ENCODE measurements at places on chromosomes 5 and 9. TPM values are rescaled to one million over a fixed set of nuclear protein-coding genes. Genes with fewer than 3 reads are reported as not detected.
A peak's percentile ranks its signal among the peaks of the same experiment; 100 is the strongest.

The NEUROG1 gene
- total RNA-seq: not detected

The SQSTM1 gene
- 707 TPM for total RNA-seq

The SLC12A7 gene
- total RNA-seq: 81.3 TPM

The OMD gene
- not detected for total RNA-seq

The PITX1 gene
- not detected for total RNA-seq

The RAD17 gene
- total RNA-seq: 24.6 TPM

The BAAT gene
- not detected for total RNA-seq

The PKD2L2 gene
- total RNA-seq: 0.78 TPM

DNA sequence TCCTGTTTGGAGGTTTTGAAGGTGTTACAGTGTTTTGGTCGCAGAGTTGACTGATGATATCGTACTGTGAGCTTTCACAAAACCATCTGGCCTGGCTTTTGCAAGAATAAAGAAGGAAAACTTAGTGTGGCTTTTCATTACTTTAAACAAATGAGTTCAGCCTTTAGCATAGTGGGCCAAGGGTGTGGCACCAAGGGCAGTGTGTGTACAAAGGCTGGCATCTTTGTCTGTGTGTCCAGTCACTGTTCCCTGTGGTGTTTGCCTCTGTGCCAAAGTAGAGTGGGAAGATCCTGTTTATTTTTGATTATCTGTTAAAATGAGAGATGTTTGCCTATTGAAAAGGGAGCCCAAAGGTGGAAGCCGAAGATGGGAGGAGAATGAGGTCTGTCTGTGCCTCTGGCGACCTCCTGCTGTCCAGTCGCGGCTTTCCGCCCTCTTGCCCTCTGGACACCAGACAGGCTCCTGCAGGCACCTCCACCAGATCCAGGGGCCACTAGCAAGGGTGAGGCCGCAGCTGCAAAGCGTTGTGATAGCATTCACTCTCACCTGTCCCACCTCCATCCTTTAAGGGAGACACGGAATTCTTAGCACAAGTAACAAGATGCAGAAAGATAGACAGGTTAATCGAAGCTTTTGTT is 113.7 kb downstream of the TRIO start:
- no peak overlapping the region for H3K4me3 ChIP-seq
- H3K36me3 ChIP-seq: no peaks in the 10 kb centered on the region
- no peak for DNase-seq
- H3K27me3 ChIP-seq: no peaks in the 10 kb centered on the region

- no peak for DNase-seq
- H3K27me3 ChIP-seq: no peaks in the 10 kb centered on the region
- H3K27ac ChIP-seq: no peak overlapping the region
- no peaks in the 10 kb centered on the region for H3K4me1 ChIP-seq
- H3K36me3 ChIP-seq: no peaks in the 10 kb centered on the region
Measured at GRCh38 chr5:1231354-1231905, 6.2 kb downstream of the SLC6A18 start.

- no peaks in the 10 kb centered on the region for H3K36me3 ChIP-seq
- H3K4me1 ChIP-seq: no peaks in the 10 kb centered on the region
- DNase-seq: no peak
- no peak overlapping the region for H3K27ac ChIP-seq
- no peak overlapping the region for H3K4me3 ChIP-seq
Measured at GRCh38 chr9:97767891-97768290, 70.8 kb upstream of the XPA start.

DNA sequence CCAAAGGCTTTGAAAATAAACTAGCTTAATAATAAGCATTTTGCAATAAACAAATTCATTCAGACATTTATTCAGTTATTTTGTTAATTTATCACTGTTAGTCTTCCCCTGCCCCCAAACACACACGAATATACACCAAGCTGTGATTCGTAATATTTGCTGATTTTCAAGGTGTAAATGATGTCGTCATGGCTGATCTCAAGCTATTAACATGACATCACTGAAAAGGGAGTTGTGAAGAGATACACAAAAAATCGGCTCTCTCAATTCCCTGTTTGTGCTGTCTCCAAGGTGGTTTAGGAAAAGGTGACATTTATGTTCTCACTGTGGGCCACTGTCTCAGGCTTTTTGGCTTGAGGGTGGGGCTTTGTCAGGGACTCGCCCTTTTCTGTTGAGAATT is 413.3 kb downstream of the CDH9 start:
- H3K4me3 ChIP-seq: no peak overlapping the region
- no peak for DNase-seq
- no peak overlapping the region for H3K27ac ChIP-seq
- H3K36me3 ChIP-seq: no peaks in the 10 kb centered on the region
- H3K27me3 ChIP-seq: no peaks in the 10 kb centered on the region

DNA sequence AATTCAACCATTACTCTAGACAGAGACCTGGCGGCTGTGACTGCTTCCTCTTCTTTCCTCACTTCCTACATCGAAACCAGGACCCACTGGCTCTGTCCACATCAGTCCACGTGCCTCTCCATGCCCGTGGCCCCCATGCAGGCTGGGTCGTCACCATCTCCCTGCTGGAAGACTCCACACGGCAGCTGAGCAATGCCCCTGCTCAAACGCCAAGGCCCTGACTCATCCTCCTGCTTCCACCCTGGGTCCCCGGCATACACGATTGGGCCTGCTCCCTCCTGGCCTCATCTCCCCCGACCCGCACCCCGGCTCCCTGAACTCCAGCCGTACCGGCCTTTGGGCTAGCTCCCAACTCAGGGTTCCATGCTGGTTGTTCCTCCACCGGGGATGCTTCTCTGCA is 67.2 kb upstream of the IER5L start:
- H3K27me3 ChIP-seq: no peaks in the 10 kb centered on the region
- no peak overlapping the region for H3K4me3 ChIP-seq
- H3K36me3 ChIP-seq: no peaks in the 10 kb centered on the region
- DNase-seq: no peak

GRCh38 chr9:83059417-83059816 is 3.5 kb downstream of the RASEF start:
- no peak overlapping the region for H3K27ac ChIP-seq
- no peaks in the 10 kb centered on the region for H3K4me1 ChIP-seq

- peaks cover 18% of the 10 kb centered on the region for H3K36me3 ChIP-seq
- no peak overlapping the region for H3K27ac ChIP-seq
- DNase-seq: no peak
Measured at GRCh38 chr9:123005964-123006363, 27.5 kb upstream of the GPR21 start.

DNA sequence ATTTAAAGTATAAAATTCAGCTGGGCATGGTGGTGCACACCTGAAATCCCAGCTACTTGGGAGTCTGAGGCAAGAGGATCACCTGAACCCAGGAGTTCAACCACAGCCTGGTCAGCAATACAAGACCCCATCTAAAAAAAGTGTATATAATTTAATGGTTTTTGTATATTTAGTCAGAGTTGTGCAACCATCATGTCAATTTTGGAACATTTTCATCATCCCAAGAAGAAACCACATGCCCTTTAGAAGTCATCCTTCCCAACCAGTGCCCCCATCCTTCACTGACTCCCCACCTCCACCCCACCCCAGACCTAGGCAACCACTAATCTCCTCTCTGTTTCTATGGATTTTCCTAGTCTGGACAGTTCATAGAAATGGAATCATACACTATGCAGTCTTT is 18.8 kb upstream of the TEK start:
- no peak for DNase-seq
- H3K4me3 ChIP-seq: no peak overlapping the region
- H3K4me1 ChIP-seq: no peaks in the 10 kb centered on the region
- no peaks in the 10 kb centered on the region for H3K27me3 ChIP-seq
- no peaks in the 10 kb centered on the region for H3K36me3 ChIP-seq

DNA sequence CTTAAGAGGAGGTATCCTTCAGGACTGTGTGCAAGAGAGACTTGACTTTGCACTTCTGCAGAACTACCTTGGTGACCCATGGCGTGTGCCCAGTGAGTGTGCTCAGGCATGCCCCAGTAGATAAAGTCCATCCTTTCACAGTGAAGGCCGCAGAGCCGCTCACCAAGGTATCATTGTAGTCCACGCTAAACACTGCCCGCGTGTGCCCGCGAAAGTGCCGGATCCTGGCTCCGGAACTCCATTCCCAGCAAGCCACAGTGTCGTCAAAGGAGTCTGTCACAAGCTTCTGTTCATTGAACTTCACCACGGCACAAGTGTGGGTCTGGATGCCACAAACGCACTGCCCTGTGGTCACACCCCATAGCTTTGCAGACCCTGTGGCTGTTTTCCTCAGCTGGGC is 3.3 kb upstream of the GRM6 start:
- no peak for DNase-seq
- no peaks in the 10 kb centered on the region for H3K36me3 ChIP-seq
- no peaks in the 10 kb centered on the region for H3K4me1 ChIP-seq
- no peak overlapping the region for H3K27ac ChIP-seq

- H3K4me3 ChIP-seq: no peak overlapping the region
- H3K27ac ChIP-seq: no peak overlapping the region
- no peak for DNase-seq
- no peaks in the 10 kb centered on the region for H3K27me3 ChIP-seq
- H3K36me3 ChIP-seq: no peaks in the 10 kb centered on the region
Measured at GRCh38 chr9:91736898-91737601, 213.0 kb downstream of the ROR2 start.

DNA sequence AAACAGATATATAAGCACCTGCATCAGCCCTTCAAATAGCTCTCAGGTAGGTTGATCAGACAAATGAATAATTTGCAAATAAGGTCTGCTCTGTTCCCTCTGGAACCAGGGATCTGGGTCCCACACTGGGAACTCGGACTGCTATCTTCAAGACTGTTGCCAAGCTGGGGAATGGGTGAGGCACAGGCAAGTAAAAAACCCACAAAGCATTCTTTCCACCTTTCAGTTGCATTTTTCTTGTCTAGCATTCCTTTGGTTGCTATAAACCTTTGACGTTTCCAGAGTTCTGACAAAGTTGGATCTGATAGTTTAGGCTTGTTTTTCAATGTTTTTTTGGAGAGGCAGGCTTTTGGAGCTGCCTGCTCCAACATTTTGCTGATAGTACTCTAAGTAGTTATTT is 20.1 kb downstream of the FBXL17 start:
- no peak overlapping the region for H3K4me3 ChIP-seq
- H3K27me3 ChIP-seq: no peaks in the 10 kb centered on the region
- H3K27ac ChIP-seq: no peak overlapping the region

DNA sequence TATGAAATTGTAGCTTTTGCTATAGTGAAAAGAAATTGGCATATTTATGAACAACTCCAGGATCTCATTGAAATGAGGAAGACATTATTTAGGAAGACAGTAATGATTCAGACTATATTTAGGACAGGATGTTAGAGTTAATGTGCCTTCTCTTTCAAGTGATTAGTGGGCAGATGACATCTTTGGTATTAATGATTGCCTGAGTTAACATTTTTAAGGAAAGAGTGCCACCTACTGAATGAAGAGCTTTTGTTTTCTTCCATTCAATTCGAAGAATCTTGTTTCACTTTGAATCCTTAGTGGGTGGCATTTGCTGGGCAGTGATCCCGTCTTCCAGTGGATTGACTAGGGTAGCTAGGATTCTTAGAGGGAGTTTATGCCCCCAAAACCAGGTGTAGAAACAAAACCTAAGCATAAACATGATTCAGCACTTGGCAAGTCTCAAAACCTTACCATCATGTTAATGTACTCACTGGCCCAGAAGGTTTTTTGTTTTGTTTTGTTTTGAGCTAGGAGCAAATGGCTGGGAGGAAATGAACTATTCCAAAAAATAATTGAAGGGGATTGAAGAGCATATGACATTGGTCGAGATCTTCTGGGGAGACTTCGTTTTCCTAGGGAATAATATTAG is 23.2 kb downstream of the MAP3K1 start:
- no peaks in the 10 kb centered on the region for H3K36me3 ChIP-seq
- H3K27ac ChIP-seq: peak overlapping the region; percentile 41
- peaks cover 10% of the 10 kb centered on the region for H3K4me1 ChIP-seq
- no peak overlapping the region for H3K4me3 ChIP-seq

DNA sequence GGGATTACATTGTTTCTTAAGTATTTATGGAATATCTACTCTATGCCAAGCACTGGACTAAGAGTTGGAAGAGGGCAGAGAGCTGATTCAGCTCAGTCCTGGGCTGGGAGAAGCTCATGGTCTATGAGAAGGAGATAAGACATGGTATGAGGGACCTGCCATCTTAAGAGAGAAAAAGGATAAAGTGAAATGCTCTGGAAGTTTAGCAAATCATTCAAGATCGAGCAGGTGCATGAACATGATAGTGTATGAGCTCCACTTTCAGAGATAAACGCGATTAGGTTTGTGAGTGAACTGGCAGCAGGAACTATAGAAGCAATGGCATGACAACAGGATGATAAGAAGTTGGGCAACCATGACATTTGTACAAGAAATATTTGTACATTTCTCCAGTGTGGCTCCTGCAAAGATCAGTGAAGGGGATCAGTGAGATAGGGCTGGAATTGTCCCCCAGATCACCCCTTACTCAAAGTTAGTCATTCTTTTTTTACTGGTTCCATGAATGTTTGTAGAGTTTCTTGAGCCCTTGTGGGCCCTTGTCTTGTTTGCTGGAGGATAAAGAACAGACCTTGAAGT is 26.6 kb upstream of the CCDC180 start:
- H3K4me1 ChIP-seq: no peaks in the 10 kb centered on the region
- peaks cover 39% of the 10 kb centered on the region for H3K36me3 ChIP-seq
- H3K27ac ChIP-seq: no peak overlapping the region
- DNase-seq: no peak
- no peaks in the 10 kb centered on the region for H3K27me3 ChIP-seq

DNA sequence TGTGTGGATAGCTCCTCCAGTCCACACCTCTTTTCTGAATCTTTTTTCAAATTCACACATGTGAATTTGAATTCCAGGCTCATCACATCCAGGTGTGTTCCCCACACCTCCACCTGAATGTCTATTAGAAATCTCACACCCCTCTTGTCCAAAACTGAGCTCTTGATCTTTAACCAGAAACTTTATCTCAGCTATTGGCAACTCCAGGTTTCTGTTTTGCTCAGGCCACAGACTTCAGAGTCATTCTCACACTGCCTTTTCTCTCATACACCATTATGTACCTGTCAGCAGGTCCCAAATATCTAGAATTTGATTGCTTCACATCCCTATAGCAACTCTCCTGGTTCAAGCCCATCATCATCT is 11.6 kb downstream of the NIPSNAP3B start:
- no peak for DNase-seq
- H3K36me3 ChIP-seq: no peaks in the 10 kb centered on the region
- H3K27ac ChIP-seq: peak overlapping the region; percentile 21
- no peaks in the 10 kb centered on the region for H3K4me1 ChIP-seq

GRCh38 chr5:131998431-131999040 is 12.9 kb downstream of the ACSL6 start:
- H3K4me3 ChIP-seq: no peak overlapping the region
- DNase-seq: no peak

- no peak overlapping the region for H3K27ac ChIP-seq
- no peak overlapping the region for H3K4me3 ChIP-seq
- no peak for DNase-seq
- peaks cover 25% of the 10 kb centered on the region for H3K4me1 ChIP-seq
- peaks cover 3% of the 10 kb centered on the region for H3K27me3 ChIP-seq
Measured at GRCh38 chr5:10567781-10568321, 4.0 kb downstream of the ANKRD33B start.

- H3K4me1 ChIP-seq: peaks cover 28% of the 10 kb centered on the region
- H3K4me3 ChIP-seq: no peak overlapping the region
- H3K36me3 ChIP-seq: no peaks in the 10 kb centered on the region
- DNase-seq: no peak
- H3K27ac ChIP-seq: no peak overlapping the region
Measured at GRCh38 chr5:150454492-150455229, 5.1 kb upstream of the RPS14 start.

GRCh38 chr9:8564960-8565359 is 765.4 kb upstream of the DMAC1 start:
- H3K36me3 ChIP-seq: no peaks in the 10 kb centered on the region
- no peak overlapping the region for H3K27ac ChIP-seq
- DNase-seq: no peak
- no peaks in the 10 kb centered on the region for H3K27me3 ChIP-seq

GRCh38 chr5:36605241-36605640 is 1.2 kb upstream of the SLC1A3 start:
- peaks cover 6% of the 10 kb centered on the region for H3K27me3 ChIP-seq
- no peaks in the 10 kb centered on the region for H3K4me1 ChIP-seq
- H3K27ac ChIP-seq: no peak overlapping the region
- DNase-seq: no peak

Measured in natural killer cell (primary cell).